ENCODE measurements at places on chromosomes 3 and 15.
A peak's percentile ranks its signal among the peaks of the same experiment; 100 is the strongest.

DNA sequence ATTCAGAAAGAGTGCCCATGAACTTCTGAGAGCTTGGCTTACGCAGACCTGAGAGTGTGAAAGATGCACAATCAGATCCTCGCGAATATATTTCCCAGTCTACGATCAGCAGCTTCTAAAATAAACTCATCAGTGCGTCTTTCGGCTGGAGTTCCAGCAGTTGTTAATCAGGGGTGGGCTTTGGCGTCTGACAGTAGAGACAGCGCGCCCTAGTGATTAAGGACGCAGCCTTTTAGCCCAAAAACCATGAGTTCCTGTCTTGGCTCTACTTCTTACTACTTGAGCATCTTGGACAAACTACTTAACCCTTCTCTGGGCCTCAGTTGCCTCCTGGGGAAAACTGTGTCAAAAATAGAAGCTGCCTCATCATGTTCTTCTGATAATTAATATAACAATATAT, 15.8 kb upstream of the ARRDC4 start:
- DNase-seq, result no peak

GRCh38 chr3:20125897-20126296, 60.1 kb downstream of the SGO1 start:
- DNase-seq, result no peak

- DNase-seq, result no peak
These were observed 4.0 kb upstream of the AEN start for GRCh38 chr15:88617031-88617722.

DNA sequence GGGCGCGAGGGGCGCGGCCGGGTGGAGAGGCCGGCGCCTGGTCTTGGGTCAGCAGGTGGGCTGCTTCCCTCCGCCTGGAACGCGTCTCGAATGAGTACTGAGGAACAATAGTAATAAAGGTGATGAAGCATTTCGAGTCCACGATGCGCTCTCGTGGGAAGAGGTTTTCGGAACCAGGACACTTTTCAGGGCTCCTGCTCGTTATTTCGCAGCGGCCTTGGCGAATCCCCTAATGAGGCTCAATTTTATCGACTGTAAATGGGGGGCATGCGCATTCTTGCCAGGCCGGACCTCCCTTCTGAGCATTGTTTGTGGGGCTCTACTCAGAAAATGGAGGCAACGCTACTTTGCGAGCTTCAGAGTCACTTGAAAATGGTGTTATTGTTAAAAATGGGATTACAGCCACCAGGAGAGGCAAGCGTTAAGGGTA, 1.2 kb downstream of the NR2C2 start:
- no peak for DNase-seq

- no peak for DNase-seq
These were observed 16.2 kb downstream of the ATP11B start for GRCh38 chr3:182809531-182809930.

- DNase-seq, result peak; percentile 89
These were observed 1101.4 kb downstream of the ROBO1 start for GRCh38 chr3:78666470-78666800.

GRCh38 chr15:78365917-78366316, 25.8 kb downstream of the CRABP1 start:
- peak; percentile 9 for DNase-seq

DNA sequence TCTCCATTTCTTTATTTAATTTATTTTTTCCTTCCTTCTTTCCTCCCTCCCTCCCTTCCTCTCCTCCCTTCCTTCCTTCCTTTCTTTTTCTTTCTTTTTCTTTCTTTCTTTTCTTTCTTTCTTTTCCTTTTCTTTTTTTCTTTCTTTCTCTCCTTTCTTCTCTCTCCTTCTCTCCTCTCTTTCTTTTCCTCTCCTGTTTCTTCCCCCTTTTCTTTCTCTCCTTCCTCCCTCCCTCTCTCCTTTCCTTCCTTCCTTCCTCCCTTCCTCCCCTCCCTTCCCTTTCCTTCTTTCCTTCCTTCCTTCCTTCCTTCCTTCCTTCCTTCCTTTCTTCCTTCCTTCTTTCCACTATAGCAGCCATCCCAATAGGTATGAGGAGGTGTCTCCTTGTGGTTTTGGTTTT, 6.8 kb upstream of the PDIA5 start:
- DNase-seq, result no peak

GRCh38 chr3:135084405-135084804, 289.3 kb downstream of the EPHB1 start:
- DNase-seq, result no peak

DNA sequence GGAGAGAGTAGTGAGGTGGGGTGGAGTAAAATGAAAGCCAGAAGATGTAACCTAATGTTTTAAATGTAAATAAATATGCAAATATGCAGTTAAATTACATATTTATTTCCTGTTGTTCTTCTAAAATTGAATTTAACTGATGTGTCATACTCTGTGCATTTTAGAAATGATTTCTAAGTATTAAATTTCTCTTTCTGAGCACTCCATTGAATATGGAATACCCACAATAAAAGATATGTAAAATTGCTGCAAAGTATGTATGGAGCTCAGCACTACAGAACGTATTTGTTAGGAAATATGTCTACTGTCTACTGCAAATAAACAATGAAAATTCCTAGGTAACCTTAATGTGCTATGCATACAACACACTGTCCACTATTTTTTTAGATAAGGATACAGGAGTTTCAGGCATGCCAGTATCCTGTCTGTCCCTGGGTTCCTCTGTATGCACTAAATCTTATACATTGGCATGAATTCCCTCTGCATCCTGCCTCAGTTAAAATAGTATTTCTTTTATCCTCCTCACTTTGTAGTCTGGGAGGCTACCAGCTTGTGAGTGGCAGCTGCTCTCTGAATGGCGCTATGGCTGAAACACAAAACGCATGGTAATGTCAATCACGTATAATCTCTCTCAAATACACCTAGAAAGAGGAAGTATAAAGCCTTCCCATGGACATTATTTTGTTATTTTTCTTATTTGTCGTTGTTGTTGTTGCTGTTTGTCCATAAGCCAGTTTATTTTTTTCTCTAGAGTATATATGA, 579.5 kb downstream of the PYDC2 start:
- DNase-seq, result no peak

DNA sequence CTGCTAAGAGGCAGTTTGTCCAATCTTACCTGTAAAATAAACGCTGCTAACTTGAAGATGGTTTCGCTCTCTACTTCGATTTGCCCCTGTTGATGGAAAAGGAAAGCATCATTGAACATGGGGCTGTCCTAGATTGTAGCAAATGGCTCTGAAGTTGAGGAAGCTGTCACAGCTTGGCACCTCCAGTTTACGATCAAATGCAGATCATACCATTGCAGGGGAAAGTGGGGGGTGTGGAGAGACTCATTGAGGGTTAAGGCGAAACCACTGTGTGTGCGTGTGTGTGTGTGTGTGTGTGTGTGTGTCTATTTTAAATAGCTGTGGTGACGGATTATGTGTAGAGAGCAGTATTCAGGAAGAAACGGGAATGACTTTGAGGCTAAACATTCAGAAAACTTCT, 127.6 kb upstream of the LMOD3 start:
- DNase-seq, result no peak

- DNase-seq, result peak; percentile 56
These were observed 6.0 kb upstream of the SLC28A1 start for GRCh38 chr15:84878504-84878903.

DNA sequence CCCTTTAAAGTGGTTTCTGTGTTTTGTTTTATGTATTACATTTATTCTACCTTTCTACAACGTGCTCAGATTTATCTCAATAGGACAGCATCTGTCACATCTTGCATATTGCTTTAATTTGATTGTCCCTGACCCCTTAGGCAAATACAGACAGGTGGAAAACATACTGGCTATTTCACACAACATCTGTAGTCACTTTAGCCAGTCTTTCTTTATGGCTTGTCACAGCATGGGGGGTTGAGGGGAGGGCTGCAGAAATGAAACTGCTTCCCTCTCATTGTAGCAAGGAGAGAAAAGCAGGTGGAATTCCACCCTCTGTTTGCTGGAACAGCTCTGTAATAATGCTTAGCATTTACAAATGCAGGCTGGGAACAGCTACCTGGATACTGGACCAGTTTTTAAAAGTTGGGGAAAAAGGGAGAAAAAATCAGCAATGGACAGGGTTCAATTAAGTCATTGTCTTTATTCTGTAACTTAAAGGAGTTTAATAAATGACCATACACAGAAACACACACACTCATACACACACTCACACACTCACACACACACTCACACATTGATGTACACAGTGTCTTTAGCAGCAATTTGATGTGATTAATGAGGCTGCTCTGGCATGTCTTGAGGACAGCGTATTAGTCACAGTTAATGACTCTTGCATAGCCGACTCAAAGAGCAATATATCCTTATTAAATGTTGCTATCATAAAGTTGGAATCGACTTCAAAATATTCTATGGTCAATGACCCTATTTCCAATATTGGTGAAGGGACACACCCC, 283.7 kb upstream of the GBE1 start:
- peak; percentile 30 for DNase-seq

DNA sequence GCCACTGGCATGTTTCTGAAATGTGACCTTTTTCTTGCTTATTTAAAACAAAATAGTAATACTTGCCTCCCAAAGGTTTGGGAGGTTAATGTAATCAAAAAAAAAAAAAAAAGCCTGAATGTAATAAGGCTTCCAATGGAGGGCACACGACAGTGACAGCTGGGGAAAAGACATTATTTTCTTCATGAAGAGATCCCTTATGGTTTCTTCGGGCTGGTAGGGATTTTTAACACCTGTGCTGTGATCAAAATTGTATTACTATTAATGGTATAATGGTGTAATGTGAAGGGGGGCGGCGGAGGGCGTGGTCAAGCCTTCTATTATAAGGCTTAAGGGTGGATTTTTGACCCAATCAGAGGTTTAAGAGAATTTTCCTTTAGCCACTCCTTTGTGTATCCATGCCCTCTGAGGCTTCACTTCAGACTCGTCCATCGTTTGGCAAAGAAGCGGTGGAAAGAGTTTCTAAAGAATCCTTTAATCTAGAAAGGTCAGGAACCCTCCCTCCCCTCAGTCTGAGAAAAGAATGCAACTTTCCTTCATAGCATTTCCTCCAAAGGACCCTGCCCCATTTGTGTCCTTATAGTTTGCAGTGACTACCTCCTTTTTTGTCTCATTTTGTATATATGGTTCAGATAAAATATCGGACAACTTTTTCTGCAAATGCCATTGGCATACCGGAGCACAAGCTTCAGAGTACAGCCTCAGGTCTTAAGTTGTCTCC, 89.5 kb upstream of the CHD2 start:
- peak; percentile 74 for DNase-seq

GRCh38 chr3:8286749-8287148, 214.9 kb upstream of the LMCD1 start:
- no peak for DNase-seq

- no peak for DNase-seq
These were observed 5.0 kb downstream of the CCNDBP1 start for GRCh38 chr15:43190178-43190577.

GRCh38 chr3:122907471-122907870, 112.6 kb downstream of the SLC49A4 start:
- DNase-seq, result no peak

- no peak for DNase-seq
These were observed 19.8 kb upstream of the LYSMD4 start for GRCh38 chr15:99753066-99753465.

- no peak for DNase-seq
These were observed 293.8 kb downstream of the IGSF11 start for GRCh38 chr3:118740722-118741290.

DNA sequence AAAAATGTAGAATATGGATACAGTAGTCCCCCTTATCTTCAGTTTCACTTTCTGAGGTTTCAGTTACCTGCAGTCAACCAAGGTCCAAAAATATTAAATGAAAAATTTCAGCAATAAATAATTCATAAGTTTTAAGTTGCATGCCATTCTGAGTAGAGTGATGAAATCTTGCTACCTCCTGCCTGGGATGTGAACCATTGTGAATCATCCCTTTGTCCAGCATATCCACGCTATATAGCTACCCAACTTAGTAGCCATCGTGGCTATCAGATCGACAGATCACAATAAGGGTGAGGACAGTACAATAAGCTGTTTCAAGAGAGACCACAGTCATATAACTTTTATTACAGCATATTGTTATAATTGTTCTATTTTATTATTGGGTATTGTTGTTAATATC, 1.2 kb upstream of the LARS2 start:
- peak; percentile 20 for DNase-seq

- DNase-seq, result no peak
These were observed 276.2 kb downstream of the FEZF2 start for GRCh38 chr3:62097121-62097520.

- no peak for DNase-seq
These were observed 45.3 kb downstream of the ZPLD1 start for GRCh38 chr3:102480139-102480538.

DNA sequence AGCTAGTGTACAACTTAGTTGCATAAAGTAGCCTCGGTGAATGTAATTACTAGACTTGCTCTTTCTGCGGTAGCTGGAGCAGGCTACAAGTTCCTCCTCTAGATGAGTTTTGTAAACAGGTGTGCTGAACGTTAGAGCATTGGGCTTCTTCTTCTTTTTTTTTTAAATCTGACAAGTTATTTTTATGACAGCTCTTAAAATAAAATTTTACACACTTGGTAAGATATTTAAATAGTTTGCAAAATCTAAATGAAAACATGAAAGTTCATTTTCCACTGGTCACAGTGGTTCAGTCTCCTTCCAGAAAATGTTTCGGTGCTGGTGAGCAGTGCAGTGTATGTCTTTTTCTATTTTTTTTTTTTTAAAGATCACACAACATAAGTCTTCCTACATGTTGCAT, 3.0 kb downstream of the CCR9 start:
- DNase-seq, result no peak

All from PC-3 (cell line).